Stimulated activated CD8-positive, alpha-beta memory T cell treated with anti-CD3 and anti-CD28 coated beads, Interleukin-4, amount 100 ng/mL, for 1 hour (primary cell): ENCODE measurements at places on chromosomes 7 and 10.

- DNase-seq, result no peak
Measured at GRCh38 chr10:43921881-43922280, 273.2 kb upstream of the ZNF32 start.

GRCh38 chr7:82527851-82528250 lies 84.3 kb upstream of the CACNA2D1 start:
- DNase-seq, result no peak

- no peak for DNase-seq
Measured at GRCh38 chr7:128056901-128057300, 25.7 kb upstream of the LRRC4 start.

- DNase-seq, result no peak
Measured at GRCh38 chr10:96313344-96313743, 9.1 kb downstream of the DNTT start.

DNA sequence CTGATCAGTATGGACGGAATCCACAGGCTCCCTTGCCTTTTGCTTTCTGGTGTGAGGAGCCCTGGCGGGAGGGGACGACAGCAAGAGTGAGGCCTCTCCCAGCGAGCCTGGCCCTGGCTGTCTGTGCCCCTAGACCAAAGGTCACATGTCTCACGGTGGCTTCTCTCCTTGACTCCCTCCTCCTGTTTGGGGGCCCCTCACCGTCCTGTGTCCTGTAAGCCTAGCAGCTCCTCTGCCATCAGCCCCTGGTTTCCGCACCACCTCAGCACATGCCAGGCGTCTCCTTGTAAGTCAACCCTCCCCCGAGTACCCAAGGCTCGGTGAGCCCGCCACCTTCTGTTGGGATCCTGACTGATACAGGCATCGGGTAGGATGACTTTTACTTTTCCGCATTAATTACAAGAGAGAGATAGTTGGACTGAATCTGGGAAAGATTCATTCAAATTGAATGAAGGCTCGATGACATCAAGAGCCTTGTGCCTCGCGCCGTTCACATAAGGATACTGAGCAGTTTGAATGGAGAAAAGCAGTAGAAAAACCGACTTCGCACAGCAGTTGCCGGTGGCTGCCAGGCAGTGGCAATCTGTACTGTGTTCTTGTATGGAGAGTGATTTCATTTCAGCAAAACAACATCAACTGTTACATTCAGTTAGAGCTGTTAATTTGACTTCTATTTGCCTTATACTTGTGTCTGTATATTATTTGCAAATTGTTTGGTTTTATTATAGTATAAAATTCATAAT lies 119.8 kb downstream of the XRCC2 start:
- no peak for DNase-seq

- DNase-seq, result peak; percentile 10
Measured at GRCh38 chr7:157568770-157569584, 232.2 kb downstream of the DNAJB6 start.

- no peak for DNase-seq
Measured at GRCh38 chr7:151346470-151346769, 4.8 kb downstream of the NUB1 start.

DNA sequence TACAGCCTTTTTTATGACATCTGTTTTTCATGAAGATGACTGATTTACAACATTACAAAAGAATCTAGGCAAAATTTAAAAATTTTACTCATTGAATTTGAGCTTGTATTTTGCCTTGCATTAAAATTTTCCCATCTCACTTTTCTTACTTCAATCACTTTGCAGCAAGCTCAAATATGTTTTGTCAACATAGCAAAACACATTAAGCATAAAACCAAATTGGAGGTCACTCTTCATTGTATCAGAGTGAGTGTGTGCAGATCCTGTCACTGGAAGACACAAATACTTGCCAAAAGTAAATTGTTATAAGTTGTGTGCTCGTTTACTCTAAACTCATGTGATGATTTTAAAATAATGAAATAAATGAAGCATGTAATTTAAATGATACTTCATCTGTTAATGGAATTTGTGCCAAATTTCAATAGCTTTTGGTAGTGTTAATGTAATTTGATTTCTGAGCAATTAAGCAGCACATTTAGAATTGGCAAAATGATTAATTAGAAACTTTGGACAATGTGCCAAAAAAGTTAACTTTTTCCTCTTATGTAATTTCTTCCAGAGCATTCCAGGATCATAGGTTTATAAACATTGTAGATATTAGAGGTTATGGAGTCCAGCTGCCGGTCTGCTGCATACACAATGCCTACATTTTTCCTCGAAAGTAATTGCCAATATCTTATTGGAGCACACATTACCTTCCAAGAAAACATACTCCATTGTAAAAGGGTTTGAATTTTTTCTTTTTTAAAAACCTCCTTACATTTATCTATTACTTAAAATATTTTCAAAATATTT lies 1078.2 kb upstream of the LRRTM3 start:
- no peak for DNase-seq

- DNase-seq, result no peak
Measured at GRCh38 chr10:110802551-110803238, 69.0 kb upstream of the PDCD4 start.

- DNase-seq, result no peak
Measured at GRCh38 chr10:130782467-130782866, 529.1 kb downstream of the TCERG1L start.

GRCh38 chr7:127628445-127628844 lies 10.5 kb upstream of the PAX4 start:
- DNase-seq, result no peak

- DNase-seq, result no peak
Measured at GRCh38 chr10:132547421-132547861, 9.9 kb downstream of the INPP5A start.

DNA sequence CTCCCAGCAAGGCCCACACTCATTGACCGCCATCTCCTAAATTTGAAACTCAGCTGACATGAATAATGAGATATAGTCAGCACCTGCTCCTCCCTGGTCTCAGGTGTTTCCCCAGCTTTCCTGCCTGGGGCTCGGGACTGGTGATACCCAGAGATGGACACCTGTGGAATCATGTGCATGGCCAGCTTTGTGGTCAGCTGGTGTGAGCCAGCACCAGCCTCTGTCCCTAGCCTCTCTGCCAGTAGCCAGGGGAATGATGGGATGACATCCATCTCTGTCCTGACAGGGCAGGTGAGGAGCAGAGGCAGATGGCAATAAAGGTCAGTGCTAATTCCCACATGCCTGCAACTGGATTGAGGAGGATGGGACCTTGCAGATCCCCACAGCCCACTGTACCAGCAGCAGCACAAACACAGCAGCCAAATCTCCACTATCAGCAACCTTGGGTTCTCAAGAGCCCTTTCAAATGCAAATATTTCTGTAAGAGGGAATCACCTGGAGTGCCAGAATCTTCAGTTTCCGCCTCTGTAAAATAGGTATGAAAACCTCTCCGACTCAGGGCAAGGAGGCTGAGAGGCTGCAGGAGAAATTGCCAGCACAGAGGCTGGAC lies 329.2 kb upstream of the ZMIZ1 start:
- DNase-seq, result no peak

GRCh38 chr7:150787321-150788281 lies 12.6 kb downstream of the TMEM176B start:
- no peak for DNase-seq

DNA sequence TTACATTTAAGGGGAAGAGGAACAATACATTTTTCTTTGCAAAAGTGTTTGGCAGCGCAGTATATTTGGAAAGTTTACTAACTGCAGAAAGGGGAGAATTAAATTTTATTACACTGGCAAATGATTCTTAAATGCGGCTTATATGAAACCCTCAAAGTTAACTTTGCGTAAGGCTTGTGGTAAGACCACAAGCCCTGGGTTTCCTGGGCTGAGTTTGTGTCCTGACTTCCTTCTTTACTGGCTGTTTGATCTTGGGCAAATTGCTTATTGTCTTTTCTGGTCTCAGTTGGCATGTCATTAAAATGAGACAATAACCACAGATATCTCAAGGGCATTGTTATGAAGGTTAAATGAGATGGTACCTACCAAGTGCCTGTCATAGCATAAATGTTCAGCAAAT lies 106.8 kb downstream of the GLRX3 start:
- no peak for DNase-seq

- DNase-seq, result no peak
Measured at GRCh38 chr7:84231157-84231556, 36.6 kb upstream of the SEMA3A start.

DNA sequence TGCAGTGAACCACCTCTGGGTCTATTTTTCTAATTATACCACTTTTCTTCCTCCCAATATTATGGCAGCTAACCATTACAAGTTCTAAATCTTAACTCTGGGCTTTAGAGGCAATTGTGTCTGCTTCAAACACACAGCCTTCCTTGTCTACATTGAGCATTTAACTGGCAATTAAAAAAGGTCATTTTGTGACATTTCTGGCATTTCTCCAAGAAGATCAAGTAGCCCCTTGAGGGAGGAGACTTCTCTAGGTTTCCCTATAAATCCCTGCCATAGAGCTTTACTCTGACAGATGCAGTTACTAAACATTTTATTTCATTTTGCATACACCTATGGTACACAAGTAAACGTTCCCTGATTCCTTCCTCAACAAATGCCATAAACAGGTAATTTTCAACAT lies 33.4 kb upstream of the FAM133B start:
- DNase-seq, result no peak

DNA sequence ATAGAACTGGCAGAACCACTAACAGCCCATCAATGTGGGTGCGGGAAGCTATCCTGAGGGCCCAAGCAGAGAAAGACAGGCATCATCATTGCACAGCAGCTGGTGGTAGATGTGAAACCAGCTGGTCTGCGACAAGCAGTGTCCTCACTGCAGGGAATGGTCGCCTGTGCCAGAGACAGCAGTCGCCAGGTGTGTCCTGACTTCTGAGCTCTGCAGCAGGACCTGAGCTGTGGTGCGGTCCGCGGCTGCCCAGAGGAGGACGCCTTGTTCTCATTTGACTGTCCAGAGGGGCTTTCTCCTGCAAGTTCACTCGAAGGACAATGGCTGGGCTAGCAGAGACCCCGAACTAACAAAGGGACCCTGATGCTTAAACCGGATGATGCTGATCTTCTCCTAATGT lies 97.4 kb downstream of the LRRC18 start:
- DNase-seq, result no peak

DNA sequence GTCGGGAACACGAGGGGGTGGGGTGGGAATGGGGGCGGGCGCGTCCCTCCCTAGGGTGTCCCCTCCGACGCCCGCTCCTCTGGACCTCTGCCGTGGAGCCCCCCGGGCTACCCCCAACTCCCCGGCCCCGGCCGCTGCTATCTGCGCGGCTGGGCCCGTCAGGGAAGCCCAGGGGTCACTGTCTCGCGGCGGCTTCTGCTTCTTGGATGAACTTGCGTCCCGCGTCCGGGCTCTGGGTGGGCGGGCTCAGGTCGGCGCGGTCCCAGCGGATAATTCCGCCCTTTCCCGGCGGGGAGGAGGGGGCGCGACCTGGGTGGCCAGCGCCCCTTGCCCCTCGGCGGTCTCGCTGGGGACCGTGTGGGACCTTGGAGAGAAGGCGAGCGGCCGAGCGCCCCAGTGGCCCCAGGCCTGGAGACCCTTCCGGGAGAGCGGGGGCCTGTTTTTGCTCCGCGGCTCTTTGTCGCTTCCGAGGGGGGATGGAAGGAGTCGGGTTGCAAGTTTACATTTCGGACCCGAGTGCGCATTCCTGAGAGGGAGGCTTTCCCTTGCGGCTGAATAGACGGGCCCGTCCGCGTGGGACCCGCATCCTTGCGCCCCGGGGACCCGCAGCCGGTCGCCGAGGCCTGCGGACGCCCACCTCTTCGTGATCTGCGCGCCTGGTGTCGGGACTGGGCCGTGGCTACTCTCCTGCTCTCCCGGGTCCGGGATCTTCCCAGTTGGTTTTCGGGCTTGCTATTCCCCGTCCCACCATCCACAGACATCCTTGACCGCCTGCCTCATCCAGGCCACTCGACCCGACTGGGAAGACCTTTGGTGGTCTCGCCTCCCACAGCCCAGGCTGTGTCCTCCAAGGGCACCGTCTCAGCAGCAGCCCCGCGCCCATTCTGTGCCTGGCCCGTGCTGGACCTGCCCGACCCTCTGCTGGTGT lies 812 bp downstream of the DOCK1 start:
- no peak for DNase-seq

DNA sequence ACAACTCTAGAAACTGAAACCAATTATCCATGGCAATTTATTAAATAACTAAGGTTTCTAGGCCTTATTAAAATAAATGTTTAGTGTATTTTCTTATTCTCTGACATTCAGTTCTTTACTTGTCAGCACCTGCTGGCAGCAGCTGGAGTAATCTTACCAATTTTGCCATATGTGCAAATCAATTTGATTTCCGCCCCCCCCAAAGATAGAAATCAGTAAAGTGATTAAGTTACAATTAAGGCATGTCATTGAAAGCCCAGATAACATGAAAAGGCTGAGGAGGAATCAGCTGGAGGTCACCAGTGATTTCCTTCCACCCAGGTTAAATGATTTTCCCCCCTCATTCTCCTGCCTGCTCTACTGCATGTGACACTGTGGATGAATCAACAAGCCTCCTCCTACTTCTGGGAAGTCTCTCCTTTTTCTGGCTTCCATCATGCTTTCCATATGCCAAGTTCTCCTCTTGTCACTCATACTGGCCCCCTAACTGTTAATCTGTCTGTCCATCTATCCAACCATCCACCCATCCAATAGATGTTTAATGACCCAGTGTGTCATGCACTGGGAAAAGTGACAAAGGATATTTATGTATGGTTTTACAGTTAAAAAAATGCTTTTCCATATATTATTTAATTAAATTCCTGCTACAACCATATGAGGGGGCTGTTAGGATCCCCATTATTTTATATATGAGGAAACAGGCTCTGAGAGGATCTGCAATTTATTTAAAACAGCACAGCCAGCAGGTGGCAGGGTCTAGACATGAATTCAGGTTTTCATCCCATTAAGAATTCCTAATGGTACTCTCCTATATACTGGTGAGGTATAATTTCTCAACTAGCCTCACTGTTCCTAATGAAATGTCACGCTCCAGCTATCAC lies 116.5 kb downstream of the ATXN7L1 start:
- DNase-seq, result no peak

DNA sequence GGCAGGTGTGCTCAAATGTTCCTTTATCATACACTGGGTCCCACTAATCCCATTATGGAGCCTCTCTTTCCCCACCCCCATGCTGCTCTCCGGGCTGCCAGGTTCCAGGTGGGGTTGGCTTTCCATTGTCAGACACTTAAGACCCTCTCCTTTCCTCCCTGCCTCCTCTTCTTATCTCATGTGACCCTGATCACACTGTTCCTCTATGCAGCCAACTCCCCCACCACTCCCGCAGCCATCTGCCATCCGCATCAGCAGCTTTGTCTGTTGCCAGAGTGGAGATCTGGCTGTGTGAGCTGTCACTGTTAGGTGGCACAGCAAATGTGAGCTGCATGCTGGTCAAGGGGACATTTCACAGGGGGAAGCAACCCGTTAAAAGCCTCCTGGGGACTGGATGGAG lies 391.4 kb downstream of the TNS3 start:
- DNase-seq, result no peak

DNA sequence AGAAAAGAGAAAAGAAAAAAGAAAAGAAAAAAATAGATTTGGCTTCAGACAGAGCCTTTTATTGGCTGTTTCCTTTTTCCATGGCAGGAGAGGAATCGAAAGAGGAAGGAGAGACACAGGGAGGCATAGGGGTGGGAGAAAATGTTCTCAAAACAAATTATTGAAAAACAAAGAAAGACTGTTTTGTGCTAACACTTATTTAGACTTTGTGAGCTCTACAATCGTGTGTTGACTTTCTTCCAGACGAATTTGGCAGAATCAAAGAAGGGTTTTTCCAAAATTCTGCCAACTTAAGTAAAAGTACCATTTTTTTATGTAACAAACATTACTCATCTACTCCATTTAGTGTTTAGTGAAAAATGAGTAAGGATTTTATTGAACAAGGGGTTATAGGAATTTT lies 982.2 kb downstream of the REEP3 start:
- DNase-seq, result no peak

GRCh38 chr10:4399556-4399955 lies 426.5 kb upstream of the AKR1E2 start:
- no peak for DNase-seq

- no peak for DNase-seq
Measured at GRCh38 chr7:107836237-107837144, 33.5 kb upstream of the SLC26A3 start.
